ENCODE measurements at places on chromosomes 3 and 15. TPM values are rescaled to one million over a fixed set of nuclear protein-coding genes. Genes with fewer than 3 reads are reported as not detected.

GCNT3 gene
- 127 TPM for total RNA-seq

MST1R gene
- 8.3 TPM for total RNA-seq

GP5 gene
- total RNA-seq: not detected

ATP8B4 gene
- 0.79 TPM for total RNA-seq

PLAAT1 gene
- 0.17 TPM for total RNA-seq

C15orf40 gene
- total RNA-seq: 50.6 TPM

CLDN18 gene
- not detected for total RNA-seq

ISLR gene
- total RNA-seq: 0.39 TPM

IL1RAP gene
- total RNA-seq: 5.7 TPM

SI gene
- total RNA-seq: not detected

DPPA2 gene
- total RNA-seq: not detected

TUSC7 gene
- total RNA-seq: not detected

CSPG4 gene
- 0.13 TPM for total RNA-seq

ITIH3 gene
- not detected for total RNA-seq

ZMYND10 gene
- total RNA-seq: 1.1 TPM

GXYLT2 gene
- 1.1 TPM for total RNA-seq

WDR76 gene
- 12.9 TPM for total RNA-seq

KLHL6 gene
- not detected for total RNA-seq

BAHD1 gene
- total RNA-seq: 12.3 TPM

ENTPD3 gene
- total RNA-seq: not detected

POLG gene
- 59.8 TPM for total RNA-seq

ZSCAN29 gene
- total RNA-seq: 9.5 TPM

IL5RA gene
- total RNA-seq: not detected

B3GNT5 gene
- total RNA-seq: 21.6 TPM

ANKRD34C gene
- total RNA-seq: not detected

UBE2E1 gene
- total RNA-seq: 108 TPM

LTF gene
- total RNA-seq: not detected

CELF6 gene
- total RNA-seq: 0.10 TPM

XCR1 gene
- total RNA-seq: not detected

CYP19A1 gene
- total RNA-seq: 0.34 TPM

HACL1 gene
- 24.4 TPM for total RNA-seq

GP9 gene
- total RNA-seq: not detected

FILIP1L gene
- 0.21 TPM for total RNA-seq

SCAANT1 gene
- not detected for total RNA-seq

RTP3 gene
- total RNA-seq: not detected

JAGN1 gene
- total RNA-seq: 94.1 TPM

ZKSCAN7 gene
- not detected for total RNA-seq

LRRC3B gene
- total RNA-seq: not detected

WDR72 gene
- 6.1 TPM for total RNA-seq

MOBP gene
- total RNA-seq: 0.16 TPM
